ENCODE measurements at places on chromosomes 12 and 14. TPM values are rescaled to one million over a fixed set of nuclear protein-coding genes. Genes with fewer than 3 reads are reported as not detected.

GRCh38 chr12:70648191-70648590 lies 11.0 kb upstream of the PTPRB start:
- no peak for DNase-seq

GRCh38 chr14:66378712-66379505 lies 107.3 kb upstream of the CCDC196 start:
- DNase-seq = no peak

GRCh38 chr12:108318472-108319275 lies 20.4 kb downstream of the CMKLR1 start:
- DNase-seq = no peak

Gene FAM216A
- total RNA-seq = 39.1 TPM

Gene CMKLR1
- 1.2 TPM for total RNA-seq

Measured in frontal cortex (tissue), 4 donors.